ENCODE measurements at places on chromosomes 3 and 15. TPM values are rescaled to one million over a fixed set of nuclear protein-coding genes. Genes with fewer than 3 reads are reported as not detected.
A peak's percentile ranks its signal among the peaks of the same experiment; 100 is the strongest.

COX5A gene
- polyA plus RNA-seq: 243 TPM

DNA sequence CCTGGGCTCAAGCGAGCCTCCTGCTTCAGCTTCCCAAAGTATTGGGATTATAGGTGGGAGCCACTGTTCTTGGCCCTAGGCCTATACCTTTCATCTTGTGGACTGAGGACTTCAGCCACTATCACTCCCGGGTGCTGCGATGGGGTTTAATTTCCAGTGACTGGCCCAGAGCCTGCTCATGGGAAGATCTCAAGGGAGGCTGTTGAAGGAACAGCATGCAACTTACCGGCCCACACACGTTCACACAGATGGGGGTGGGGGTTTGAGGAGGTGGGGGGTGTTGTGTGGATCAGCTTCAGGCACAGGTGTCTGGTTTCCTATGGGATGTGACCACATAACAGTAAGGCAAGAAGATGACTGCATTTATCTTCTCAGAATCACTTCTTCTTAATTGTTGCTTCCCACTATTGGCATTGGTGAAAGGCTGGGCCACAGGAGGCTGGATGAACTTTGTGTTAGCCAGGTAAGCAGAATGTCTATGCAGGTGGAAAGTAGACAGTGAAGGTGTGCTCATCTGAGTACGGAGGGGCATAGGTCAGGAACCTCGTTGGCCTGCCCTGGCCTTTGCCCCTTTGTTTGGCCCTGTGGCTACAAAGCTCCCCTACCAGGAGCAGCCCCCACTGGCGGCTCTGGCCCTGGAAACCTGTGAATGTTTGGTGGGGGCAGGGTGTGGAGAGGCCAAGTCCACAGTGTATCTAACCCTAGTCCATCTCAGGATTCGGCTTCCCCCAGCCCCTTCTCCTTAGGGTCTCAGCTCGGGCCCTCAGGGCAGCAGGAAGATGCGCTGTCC lies 1.4 kb upstream of the APBA2 start:
- DNase-seq: no peak

DNA sequence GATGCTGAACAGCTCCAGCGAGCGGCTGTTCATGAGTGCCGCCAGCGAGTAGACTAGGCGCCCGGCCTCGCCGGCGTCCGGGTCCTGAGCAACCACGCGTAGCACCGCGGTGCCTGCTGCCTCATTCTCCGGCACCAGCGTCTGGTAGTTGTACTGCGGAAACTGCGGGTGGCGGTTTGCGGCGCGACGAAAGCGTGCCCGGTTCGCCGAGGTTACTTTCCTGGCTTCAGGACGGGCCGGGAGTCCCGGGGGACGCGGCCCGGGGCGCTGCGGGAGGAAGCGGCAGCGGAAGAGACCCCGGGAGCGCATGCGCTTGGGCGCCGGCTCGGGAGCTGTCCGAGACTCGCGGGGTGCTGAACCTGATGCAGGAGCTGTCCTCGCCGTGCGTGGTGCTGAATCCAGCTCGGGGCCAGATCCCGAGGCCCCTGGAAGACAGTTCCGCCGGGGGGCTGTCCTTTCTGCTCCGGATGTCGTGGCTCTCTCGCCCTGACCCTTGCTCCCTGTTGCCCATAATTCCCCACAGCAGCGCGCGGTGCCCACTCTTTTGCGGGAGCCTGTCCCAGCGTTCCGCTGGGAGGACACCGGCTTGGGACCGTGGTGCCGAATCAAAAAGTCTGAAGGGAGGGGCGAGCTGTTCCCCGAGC lies 1.1 kb downstream of the CELSR3 start:
- peak; percentile 70 for DNase-seq

DNA sequence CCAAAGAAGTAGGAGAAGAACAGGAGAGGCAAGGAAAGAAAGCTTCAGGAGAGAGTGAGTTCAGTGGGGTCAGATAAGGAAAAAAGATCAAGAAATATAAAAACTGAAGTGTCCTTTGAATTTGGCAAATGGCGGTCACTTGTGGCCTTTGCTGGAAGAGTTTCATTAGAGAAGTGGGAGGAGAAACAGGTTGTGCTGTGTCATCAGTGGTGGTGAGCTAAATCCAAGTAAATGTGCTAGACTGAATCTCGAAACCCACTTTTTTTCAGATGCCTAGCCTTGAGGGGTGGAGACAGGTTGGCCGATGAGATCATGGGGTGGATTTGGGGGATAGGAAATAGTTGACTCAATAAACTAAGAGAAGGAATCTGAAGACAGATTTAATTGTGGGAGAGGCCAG lies 43.7 kb downstream of the CHRD start:
- no peak for DNase-seq

GRCh38 chr15:48540756-48541155 lies 104.8 kb downstream of the FBN1 start:
- no peak for DNase-seq

- no peak for DNase-seq
Measured at GRCh38 chr3:39196671-39197356, 4.4 kb upstream of the XIRP1 start.

CLDN11 gene
- polyA plus RNA-seq: 1.7 TPM

GRCh38 chr15:70580286-70580685 lies 183.1 kb downstream of the UACA start:
- no peak for DNase-seq

- no peak for DNase-seq
Measured at GRCh38 chr3:149615731-149616221, 42.0 kb downstream of the WWTR1 start.

NR1I2 gene
- polyA plus RNA-seq: 0.43 TPM

DNA sequence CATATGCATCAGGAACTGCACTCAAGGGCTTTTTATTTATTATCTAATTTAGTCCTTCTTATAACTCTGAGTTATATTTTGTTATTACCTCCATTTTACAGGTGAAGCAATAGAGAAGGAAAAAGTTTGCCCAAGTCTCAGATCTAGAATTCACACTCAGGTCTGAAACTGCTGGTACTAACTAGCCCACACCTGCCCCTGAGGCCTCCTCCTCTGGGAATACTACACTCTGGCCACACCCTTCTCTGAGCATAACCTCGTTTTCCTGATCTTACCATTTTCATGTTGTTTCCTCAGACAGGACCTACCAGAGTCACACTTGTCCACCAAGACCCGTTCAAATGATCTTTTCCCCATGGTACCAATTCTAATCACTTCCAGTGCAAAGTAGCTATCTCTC lies 94.1 kb upstream of the CHRM5 start:
- DNase-seq: no peak

PPM1L gene
- polyA plus RNA-seq: 12.6 TPM

- DNase-seq: peak; percentile 55
Measured at GRCh38 chr15:98727115-98728040, 79.0 kb downstream of the IGF1R start.

DNA sequence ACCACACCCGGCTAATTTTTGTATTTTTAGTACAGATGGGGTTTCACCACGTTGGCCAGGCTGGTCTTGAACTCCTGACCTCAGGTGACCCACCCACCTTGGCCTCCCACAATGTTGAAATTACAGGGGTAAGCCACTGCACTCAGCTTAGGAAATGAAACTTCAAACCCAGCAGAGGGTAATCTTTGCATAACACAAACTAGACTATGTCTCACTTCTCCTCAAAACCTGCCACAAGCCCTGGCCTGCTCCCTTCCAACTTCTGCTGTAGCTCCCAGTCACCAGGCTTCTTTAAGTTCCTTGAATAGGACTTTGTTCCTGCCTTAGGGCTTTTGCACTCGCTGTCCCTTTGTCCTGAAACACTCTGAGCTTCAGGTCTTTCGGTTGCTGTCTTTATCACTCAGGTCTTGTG lies 39.2 kb upstream of the SEMA4B start:
- DNase-seq: no peak

Measured in hindlimb muscle (tissue), 1 donor.